ENCODE measurements at places on chromosomes 11 and 22.
A peak's percentile ranks its signal among the peaks of the same experiment; 100 is the strongest.

DNA sequence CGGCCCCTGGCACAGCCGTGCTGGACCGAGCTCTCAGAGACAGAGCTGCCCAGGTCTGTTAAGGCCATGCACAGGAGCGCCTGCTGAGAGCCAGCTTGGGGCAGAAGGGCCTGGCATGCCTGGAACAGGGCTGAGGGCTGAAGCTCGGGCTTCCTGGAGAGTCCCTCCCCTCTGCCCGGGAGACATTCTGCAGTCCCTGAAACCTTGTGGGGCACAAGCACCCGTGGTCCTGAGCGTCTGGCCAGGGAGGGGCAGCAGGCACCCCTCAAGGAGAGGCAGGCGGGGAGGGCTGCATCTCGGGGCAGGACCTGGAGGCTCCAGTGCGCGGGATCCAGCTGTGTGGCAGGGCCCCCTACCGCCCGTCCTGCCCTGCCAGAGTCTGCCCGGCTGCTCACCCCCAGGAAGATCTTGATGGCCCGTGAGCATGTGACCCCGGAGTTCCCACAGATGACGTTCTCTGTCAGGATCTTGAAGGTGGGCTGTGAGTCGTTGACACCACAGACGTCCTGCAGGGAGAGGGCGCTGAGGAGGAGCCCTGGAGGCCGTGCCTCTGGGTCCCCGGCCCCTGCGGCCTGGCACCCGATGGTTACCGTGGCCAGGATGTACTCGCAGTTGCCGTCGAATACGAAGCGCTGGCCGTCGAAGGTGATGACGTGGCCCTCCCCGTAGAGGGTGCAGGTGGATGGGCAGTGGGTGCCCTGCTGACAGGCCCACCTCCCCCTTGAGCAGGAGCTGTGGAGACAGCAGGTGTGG, 10.9 kb downstream of the MUC6 start:
- DNase-seq: no peak
- H3K36me3 ChIP-seq: no peaks in the 10 kb centered on the region

DNA sequence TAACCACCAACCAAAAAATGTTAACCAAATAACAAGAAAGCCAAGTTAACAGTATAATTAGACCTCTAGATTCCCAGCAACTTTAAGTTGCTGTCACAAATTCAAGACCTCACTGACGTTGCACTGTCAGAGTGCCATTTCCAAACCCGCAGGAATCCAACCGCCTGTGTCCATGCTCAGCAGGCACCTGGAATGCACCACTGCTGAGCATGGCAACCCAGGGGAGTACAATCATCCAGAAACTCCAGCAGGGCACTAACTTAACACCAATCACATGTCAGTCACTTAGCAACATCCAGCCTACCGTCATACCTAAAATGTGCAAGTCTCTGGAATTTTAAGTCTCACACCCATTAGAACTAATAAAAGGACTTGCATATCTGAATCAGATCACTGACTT, 48.8 kb downstream of the SMCO4 start:
- no peaks in the 10 kb centered on the region for H3K27me3 ChIP-seq
- DNase-seq: no peak
- H3K36me3 ChIP-seq: no peaks in the 10 kb centered on the region
- H3K27ac ChIP-seq: no peak overlapping the region

DNA sequence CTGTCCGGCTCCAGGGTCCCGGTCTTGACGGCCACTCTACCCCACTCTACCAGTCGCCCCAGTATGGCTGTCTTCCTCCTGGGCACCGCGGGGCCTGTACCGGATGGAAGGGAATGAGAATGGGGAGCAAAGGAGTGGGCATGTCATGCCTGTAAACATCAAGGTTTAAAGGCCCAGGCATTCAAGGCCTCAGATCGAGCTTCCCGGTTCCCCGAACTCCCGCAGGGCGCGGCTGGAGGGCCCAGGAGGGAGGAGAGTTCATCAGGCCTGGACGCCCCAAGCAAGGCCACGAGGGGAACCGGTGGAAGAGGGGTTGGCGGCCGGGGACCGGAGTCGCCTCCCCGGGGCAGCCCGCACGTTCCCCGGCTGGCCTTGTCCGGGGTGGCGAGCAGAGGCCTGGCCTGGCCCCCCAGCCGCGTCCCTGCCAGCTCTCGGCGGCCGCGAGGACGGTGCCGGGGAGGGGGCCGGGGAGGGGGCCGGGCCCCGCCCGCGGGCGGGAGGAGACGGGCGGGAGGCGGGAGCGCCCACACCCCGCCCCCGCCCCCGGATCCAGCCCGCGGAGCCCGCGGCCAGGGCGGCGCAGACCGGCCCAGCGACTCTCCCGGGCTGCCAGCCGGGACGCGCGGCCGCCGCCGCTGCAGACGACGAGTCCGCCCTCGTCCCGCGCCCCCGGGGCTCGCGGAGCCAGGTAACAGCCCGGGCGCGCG, at the start of gene CDC42EP1:
Gene CDC42EP1, plus strand, starts transcription at position 580 of the 707 bp plus-strand sequence. CDS start 5,870 bp downstream, outside the sequence.
- DNase-seq: no peak
- H3K4me1 ChIP-seq: peaks cover 26% of the 10 kb centered on the region
- no peak within 1 kb of the TSS for H3K4me3 ChIP-seq
- H3K36me3 ChIP-seq: no peaks in the 10 kb centered on the region

- no peak overlapping the region for H3K4me3 ChIP-seq
- no peaks in the 10 kb centered on the region for H3K36me3 ChIP-seq
- H3K4me1 ChIP-seq: no peaks in the 10 kb centered on the region
- DNase-seq: no peak
- no peak overlapping the region for H3K27ac ChIP-seq
Observed at GRCh38 chr22:28429711-28430110, 249.9 kb downstream of the TTC28 start.

- no peak overlapping the region for H3K4me3 ChIP-seq
- no peak overlapping the region for H3K27ac ChIP-seq
- no peak for DNase-seq
- no peaks in the 10 kb centered on the region for H3K36me3 ChIP-seq
- no peaks in the 10 kb centered on the region for H3K4me1 ChIP-seq
Observed at GRCh38 chr11:29032384-29033149, 924.4 kb downstream of the METTL15 start.

- no peaks in the 10 kb centered on the region for H3K4me1 ChIP-seq
- H3K36me3 ChIP-seq: no peaks in the 10 kb centered on the region
- peaks cover 14% of the 10 kb centered on the region for H3K27me3 ChIP-seq
- no peak overlapping the region for H3K4me3 ChIP-seq
Observed at GRCh38 chr11:43555816-43556611, 124.5 kb upstream of the HSD17B12 start.

- peaks cover 18% of the 10 kb centered on the region for H3K4me1 ChIP-seq
- peak overlapping the region; percentile 52 for H3K4me3 ChIP-seq
- no peak for DNase-seq
Observed at GRCh38 chr11:120209746-120210625, 846 bp upstream of the OAF start.

DNA sequence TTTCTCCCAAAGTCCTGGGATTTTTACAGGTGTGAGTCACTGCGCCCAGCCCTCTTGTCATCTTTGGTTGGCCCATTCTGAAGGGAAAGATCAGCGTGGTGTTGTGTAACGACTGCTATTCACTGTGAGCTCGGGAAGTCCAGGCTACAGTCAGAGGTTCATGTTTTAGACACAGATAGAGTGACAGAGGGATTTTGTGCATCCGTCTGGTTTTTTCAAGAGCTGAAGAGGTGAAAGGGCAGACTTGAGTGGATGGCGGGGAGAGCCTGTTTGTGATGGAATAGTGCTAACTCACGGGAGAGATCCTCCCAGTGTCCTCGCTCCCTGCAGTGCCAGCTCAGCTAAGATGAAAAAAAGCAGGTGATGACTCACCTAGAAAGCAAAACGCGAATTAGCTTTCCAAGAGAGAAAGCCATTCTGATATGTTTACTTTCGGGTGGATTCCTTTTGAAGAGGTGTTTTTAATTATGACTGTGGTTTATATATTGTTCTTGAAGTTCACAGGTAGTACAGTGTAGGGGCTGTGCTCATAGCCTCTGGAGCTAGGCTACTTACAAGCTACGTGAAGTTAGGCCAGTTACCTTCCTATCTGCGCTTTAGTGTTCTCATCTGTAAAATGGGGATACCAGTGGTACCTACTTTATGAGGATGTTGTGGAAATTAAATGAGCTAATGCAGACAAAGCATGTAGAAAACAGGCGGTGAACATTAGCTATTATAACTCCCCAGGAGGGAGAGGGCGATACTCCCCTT, 67.2 kb downstream of the C11orf91 start:
- H3K36me3 ChIP-seq: no peaks in the 10 kb centered on the region
- H3K4me3 ChIP-seq: no peak overlapping the region
- no peak for DNase-seq
- no peaks in the 10 kb centered on the region for H3K27me3 ChIP-seq

DNA sequence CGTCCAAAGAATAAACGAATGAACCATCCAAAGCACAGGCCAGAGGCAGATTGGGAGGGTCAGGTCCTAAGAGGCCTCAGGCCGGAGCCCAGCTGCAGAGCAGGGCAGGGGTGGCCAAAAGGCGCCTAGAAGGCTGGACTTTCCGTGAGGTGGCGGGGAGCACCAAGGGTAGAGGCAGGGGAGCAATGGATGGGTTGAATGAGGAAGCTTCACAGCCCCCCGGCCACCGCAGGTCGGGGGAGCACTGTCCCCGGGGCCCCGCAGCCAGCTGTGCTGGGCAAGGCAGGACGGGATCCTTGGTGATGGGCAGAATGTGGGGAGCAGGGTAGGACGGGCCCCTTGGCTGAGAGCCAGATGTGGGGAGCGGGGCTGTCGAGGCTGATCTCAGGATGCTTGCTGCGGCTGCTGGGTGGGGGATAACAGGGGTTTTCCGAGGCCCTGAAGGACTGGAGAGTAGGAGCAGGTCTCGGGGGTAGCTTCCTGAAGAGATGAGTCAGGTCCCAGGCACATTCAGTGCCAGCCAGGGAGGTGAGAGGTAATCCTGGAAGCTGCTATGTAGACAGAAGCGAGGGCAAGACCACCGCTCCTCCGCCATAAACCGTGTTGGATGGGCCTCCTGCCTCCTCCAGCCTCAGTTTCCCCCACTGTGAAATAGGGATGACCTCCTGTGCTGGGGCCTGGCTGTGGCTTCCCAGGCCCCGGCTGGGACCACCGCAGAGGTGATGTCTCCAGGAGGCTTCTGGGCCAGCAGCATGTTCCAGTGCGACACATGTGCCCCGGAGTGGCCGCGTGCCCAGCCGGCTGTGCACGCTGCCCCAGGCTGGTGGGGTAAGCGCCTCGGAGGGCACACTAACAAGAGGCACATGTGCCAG, 34.6 kb upstream of the KCNQ1OT1 start:
- no peaks in the 10 kb centered on the region for H3K27me3 ChIP-seq
- H3K36me3 ChIP-seq: no peaks in the 10 kb centered on the region
- no peaks in the 10 kb centered on the region for H3K4me1 ChIP-seq
- DNase-seq: no peak
- no peak overlapping the region for H3K4me3 ChIP-seq

DNA sequence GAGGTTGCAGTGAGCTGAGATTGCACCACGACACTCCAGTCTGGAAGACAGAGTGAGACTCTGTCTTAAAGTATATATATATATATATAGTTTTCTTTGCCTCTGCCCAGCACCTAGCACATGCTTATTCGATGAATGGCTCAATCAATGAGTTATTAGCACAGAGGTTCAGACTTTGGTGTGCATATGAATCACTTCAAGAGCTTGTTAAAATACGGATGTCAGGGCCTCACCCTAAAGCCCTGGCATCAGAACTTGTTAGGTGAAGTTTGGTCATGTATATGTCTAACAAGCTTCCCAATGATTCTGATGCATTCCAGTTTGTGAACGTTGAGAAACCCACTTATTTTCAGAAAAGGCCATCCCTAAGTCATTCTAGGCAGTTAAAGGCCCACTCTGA, 21.8 kb upstream of the TMEM86A start:
- no peaks in the 10 kb centered on the region for H3K36me3 ChIP-seq
- no peak overlapping the region for H3K4me3 ChIP-seq
- DNase-seq: no peak
- peaks cover 6% of the 10 kb centered on the region for H3K4me1 ChIP-seq

GRCh38 chr11:16001044-16001568, 355.2 kb downstream of the SOX6 start:
- no peak overlapping the region for H3K4me3 ChIP-seq
- H3K36me3 ChIP-seq: no peaks in the 10 kb centered on the region
- no peak for DNase-seq
- H3K4me1 ChIP-seq: no peaks in the 10 kb centered on the region

DNA sequence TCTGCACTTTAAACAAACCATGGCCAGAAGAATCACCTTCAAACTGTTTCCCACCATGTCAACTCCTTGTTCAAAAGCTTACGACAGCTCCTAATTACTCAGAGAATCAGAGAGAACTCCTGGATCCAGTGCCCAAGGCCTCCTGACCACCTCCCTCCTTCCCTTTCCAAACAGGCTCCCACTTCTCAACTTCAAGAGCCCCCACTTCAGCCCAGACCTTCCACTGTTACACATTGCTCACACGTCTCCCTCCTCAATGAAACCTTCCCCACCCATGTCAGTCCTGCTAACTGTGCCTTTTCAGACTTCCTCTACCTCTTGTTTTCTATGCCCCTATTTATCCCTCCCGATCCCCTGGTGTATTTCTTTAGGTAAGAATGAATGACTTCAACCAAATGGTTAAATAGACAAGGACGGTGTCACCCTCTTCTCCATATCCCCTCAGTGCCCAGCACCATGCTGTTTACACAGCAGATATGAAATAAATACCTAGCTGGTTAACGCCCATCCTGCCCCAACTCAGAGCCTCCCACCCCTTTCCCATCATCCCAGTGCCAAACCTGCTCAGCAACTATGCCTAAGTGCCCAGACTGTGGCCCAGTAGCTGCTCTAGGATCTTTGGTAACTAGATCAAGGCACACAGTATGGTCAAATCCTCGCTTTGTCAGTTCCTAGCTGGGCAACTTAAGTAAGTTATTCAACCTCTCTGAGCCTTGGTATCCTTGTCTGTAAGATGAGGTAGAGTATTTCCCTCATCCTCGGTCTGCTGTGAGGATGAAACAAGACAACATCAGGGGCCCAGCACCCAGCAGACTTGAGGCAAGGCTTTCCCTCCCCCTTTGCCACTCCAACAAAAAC, 36.8 kb downstream of the PLEKHA7 start:
- no peaks in the 10 kb centered on the region for H3K36me3 ChIP-seq
- H3K27ac ChIP-seq: no peak overlapping the region
- no peaks in the 10 kb centered on the region for H3K27me3 ChIP-seq
- DNase-seq: no peak
- H3K4me1 ChIP-seq: no peaks in the 10 kb centered on the region
- H3K4me3 ChIP-seq: no peak overlapping the region

GRCh38 chr11:115198321-115198741, 305.9 kb downstream of the CADM1 start:
- no peak overlapping the region for H3K4me3 ChIP-seq
- H3K27ac ChIP-seq: no peak overlapping the region
- no peaks in the 10 kb centered on the region for H3K27me3 ChIP-seq
- no peak for DNase-seq
- no peaks in the 10 kb centered on the region for H3K4me1 ChIP-seq

- H3K36me3 ChIP-seq: no peaks in the 10 kb centered on the region
- peak; percentile 45 for DNase-seq
- no peaks in the 10 kb centered on the region for H3K27me3 ChIP-seq
Observed at GRCh38 chr22:46587492-46588278, 32.5 kb upstream of the GRAMD4 start.

- no peak for DNase-seq
- H3K27me3 ChIP-seq: peaks cover 3% of the 10 kb centered on the region
- no peak overlapping the region for H3K27ac ChIP-seq
- no peaks in the 10 kb centered on the region for H3K36me3 ChIP-seq
- H3K4me1 ChIP-seq: no peaks in the 10 kb centered on the region
- H3K4me3 ChIP-seq: no peak overlapping the region
Observed at GRCh38 chr11:12927221-12927620, 81.9 kb upstream of the RASSF10 start.
